ENCODE measurements at places on chromosomes 5 and 9.
A peak's percentile ranks its signal among the peaks of the same experiment; 100 is the strongest.

DNA sequence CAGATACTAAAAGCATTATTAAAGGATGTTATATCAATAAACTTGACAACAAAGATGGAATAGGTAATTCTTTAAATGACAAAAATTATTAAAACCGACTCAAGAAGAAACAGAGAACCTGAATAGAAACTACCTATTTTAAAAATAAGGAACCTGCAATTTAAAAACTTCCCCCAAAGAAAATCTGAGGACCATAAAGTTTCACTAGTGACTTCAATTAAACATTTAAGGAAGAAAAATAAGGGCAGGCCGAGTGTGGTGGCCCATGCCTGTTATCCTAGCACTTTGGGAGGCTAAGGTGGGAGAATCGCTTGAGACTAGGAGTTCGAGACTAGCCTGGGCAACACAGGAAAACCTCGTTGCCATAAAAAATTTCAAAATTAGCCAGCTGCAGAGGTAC, 99.6 kb downstream of the FANCC start:
- DNase-seq: no peak

GRCh38 chr5:68405784-68406743, 190.5 kb downstream of the PIK3R1 start:
- no peak for DNase-seq

GRCh38 chr5:1780614-1780930, 19.1 kb downstream of the MRPL36 start:
- no peak for DNase-seq

- peak; percentile 40 for DNase-seq
These were observed 159.4 kb downstream of the MYO10 start for GRCh38 chr5:16776611-16777251.

Measured in kidney (tissue), 22 donors.